ENCODE measurements at places on chromosomes 2 and 18.

DNA sequence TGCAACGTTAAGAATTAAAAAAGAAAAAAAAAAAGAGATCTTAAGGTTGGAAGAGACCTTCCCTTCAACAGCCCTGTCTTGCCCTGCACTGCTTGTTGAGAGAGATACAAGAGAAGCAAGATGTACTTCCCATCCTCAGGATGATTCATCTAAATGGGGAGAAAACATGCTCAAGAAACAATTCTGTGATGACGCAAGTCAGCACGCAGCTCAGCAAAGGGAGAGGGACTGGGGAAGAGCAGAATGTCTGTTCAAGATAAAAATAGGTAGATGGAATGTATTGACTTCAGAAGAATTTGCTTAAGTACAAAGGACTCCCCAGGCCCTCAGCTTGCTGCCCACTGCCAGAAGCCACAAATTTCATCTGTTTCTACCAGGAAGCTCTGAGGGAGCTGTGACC lies 198.2 kb upstream of the SPRED2 start:
- no peak for DNase-seq

DNA sequence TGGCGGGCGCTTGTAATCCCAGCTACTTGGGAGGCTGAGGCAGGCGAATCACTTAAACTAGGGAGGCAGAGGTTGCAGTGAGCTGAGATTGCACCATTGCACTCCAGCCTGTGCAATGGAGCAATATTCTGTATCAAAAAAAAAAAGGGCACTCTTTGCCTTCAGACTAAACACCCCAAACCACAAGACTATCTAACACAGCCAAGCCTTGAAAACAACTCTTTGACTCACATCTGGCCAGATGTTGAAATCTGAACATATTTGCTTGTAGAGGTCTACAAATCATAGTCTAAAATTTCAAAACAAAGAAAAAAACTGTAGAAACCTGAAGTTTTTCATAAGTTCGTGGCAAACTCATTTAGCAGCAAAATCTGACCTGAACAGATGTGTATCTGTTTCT lies 94.9 kb downstream of the FAM161A start:
- DNase-seq: no peak

DNA sequence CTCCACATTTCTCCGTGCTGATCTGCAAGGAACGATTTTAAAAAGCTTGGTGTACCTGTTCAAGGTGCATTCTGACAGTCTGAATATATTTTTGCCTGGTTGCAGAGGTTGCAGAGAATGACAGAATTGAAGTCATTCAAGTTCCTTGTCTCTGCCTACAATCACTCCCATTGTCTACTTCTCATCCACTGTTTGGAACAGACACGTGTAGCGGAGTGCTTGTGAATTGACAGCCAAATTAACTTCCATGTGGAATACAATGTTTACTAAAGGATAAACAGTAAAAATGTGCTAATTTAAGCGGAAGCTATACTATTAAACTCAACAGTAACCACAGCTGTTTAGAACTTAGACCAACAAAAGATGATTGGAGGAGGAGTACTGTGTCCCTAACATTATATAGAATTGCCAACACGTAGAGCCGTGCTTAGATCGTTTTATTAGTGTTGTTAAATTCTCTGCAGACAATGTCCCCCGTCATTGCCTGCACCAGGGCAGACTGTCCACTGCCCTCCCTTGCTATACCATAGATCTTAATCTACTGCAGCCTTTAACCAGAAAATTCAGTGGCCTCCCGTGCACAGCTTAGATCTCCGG lies 87.3 kb upstream of the ZCCHC2 start:
- no peak for DNase-seq

DNA sequence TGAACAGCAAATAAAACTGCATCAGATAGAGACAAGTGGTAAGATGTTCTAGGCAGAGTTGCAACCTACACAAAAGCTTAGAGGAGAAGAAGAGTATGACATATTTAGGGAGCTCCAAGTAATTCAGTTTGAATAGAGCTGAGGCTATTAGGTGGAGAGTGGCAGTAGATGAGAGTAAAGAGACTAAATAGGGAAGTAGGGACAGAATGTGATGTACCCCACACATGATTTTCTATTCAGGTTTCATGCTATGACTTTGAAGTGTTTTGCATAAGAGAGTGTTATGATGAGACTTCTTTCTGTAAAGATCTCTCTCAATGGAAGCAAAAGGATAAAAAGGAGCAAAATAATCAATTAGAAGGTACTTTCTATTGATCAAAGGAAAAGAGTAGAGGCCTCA lies 206.8 kb upstream of the ERBB4 start:
- DNase-seq: no peak

- DNase-seq: no peak
Measured at GRCh38 chr2:65026154-65026553, 30.1 kb upstream of the CEP68 start.

GRCh38 chr2:43745457-43745856 lies 28.4 kb upstream of the DYNC2LI1 start:
- DNase-seq: no peak

DNA sequence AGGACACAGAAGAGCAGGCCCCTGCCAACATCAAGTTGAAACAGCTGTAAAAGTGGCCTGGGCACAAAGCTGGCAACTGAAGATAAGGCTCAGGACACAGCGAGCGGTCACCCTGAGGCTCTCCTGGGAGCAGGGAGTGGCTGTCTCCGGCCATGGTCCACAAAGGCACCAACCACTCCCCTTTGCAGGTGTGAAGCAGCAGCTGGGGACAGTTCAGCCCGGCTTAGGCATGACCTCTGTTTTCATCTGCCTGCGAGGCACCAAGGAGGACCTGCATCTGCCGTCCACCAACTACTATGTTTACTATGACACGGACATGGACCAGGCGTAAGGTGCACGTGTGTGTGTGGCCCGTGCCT lies 12.9 kb downstream of the TGOLN2 start:
- no peak for DNase-seq

DNA sequence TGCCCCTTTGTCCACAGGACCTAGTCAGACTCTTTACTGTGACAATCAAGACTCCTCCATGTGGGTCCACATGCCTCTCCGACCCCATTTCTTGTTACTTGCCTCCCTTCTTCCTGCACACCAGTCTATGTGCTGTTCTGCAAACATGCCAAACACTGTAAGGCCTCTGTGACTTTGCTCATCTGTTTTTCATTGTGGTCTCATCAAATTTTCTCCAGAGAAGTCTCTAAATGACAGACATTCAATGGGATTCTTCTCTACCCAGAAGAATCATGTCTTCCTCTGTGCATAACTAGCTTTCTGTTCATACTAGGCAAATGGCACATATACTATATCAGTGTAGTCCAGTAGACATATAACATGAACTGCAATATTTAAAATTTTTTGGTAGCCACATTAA lies 43.0 kb upstream of the KCNE4 start:
- DNase-seq: no peak

GRCh38 chr2:169046440-169047151 lies 15.5 kb upstream of the ABCB11 start:
- DNase-seq: no peak

DNA sequence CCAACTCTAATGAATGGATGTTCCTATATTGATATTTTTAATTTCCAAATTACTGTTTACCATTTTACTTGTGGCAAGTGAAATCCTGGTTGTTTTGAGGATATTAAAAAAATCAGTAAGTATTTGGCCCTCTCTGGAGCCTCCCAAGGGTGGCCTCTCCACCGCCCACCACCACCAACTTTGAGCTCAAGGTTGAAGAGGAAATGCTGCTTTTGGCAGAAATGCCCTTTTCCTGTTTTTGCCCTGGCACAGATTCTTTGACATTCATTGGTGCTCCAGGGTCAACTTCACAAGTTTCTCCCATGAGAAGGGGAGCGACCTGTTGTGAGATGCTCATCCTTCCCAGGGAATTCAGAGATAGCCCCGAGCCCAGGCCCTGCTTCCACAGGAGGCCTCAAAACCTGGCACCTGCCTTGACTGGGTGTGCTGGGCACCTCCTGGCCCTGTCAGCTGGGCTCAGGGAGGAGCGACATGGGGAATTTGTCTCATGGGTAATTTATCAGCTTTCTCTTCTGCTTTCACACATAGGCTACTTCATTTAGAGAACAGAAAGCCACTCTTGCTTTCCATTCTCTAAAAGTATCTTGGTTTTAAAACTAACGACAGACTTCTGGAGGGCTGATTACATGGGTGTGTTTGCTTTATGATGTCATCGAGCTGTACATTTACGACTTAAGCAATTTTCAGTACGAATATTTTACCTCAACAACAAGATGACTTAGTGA lies 6.9 kb downstream of the CD8A start:
- no peak for DNase-seq

DNA sequence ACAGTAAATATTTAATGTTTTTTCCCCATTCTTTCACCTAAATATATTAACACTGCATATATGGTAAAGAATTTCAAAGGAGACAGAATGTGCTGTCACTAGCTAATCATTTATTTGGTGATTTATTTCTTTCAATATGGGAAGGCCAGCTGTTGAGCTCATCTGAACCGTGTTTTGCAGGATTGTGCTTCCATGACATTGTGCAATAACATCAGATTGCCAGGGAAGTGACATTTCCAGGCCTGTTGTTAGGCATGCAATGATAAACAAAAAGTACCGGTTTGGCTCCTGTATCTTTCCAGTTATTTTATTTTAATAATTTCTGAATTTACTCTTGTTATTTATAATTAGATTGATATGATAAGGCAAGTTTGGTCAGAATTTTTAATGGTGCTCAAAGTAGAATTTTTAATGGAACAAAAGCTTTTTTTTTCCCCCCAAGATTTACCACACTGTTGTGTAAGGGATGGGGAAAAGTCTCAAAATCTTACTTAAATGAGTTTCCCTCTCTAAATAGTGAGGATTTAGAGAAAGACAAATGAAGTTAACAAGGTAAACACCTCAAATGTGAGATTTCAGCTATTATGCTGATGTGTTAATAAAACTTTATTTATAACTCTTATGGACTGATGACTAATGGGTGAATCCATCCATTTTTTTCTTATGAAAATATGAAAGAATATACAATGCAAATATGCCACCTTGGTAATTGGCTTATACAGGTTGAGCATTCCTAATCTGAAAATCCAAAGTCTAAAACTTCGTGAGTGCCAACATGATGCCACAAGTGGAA lies 52.7 kb downstream of the MALT1 start:
- no peak for DNase-seq

DNA sequence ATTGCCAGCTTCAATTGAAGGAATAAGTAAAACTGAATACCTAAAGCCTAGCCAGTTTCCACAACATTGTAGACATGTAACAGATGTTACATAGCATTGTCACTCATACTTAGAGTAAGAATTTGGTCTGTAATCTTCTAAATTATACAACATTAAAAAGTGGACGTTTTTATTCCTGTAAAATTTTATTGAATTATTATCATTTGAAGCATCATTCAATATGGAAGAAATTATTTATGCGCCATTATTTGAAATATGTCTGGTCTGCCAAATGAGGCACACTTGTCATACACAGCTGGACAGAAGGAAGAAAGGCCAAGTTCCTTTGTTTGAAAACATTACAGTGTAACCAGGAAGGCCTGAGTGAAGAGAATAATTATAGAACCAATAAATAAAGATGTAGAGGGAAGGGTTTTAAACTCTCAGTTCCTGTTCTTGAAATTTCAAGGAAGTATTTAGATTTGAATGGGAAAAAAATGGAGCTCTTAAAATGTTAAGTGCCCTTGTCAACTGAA lies 575.5 kb downstream of the LRRTM4 start:
- DNase-seq: no peak

- no peak for DNase-seq
Measured at GRCh38 chr2:673615-674320, 3.4 kb downstream of the TMEM18 start.

- DNase-seq: no peak
Measured at GRCh38 chr2:70498054-70498453, 55.6 kb downstream of the TGFA start.

- DNase-seq: no peak
Measured at GRCh38 chr2:145927131-145927950, 1407.4 kb upstream of the ZEB2 start.

DNA sequence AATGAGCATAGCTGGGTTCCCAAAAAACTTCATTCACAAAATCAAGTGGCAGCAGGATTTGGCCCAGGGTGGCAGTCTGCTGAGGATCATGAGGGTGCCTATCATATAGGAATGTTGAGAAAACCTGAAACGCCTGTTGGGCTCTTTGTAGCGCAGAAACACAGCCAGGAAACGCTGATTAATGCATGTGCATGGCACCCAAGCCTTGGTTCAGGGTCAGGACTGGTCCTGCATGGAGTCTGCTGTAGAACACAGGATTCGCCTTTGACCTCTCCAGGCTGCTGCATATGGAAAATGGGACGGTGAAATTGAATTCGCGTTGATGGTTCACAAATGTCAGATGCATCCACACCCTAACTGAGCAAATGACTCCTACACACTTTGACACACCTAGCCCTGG lies 227.9 kb upstream of the COPS8 start:
- no peak for DNase-seq

DNA sequence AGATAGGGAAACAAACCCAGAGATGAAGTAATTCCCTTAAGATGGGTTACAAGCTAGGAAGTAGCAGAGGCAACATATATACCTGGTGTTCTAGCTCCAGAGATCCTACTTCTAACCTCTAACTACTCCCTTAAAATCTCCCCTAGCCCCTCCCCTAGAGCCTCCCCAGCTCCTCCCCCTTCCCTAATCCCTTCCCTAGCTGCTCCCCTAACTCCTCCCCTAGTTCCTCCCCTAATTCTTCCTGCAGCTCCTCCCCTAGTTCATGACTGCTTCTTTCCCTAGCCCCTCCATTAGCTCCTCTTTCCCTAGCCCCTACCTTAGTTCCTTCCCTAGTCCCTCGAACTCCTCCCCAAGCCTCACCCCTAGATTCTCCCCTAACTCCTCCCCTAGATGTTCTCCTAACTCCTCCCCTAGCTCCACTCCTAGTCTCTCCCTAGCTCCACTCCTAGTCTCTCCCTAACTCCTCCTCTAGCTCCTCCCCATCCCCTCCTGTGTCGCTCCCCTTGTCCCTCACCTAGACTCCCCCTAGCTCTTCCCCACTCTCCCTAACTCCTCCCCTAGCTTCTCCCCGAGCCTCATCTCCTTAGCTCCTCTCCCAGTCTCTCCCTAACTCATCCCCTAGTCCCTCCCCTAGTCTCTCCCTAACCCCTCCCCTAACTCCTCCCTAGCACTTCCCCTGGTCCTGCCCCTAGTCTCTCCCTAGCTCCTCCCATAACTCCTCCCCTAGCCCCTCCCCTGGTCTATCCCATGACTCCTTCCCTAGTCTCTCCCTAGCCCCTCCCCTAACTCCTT lies 108.9 kb downstream of the CD226 start:
- no peak for DNase-seq

GRCh38 chr2:221203125-221203524 lies 369.0 kb downstream of the EPHA4 start:
- no peak for DNase-seq

Data from CD4-positive, alpha-beta memory T cell (primary cell).